ENCODE measurements at places on chromosomes 6 and 20.

- DNase-seq, result no peak
Measured at GRCh38 chr6:34225551-34225950, 11.1 kb upstream of the HMGA1 start.

DNA sequence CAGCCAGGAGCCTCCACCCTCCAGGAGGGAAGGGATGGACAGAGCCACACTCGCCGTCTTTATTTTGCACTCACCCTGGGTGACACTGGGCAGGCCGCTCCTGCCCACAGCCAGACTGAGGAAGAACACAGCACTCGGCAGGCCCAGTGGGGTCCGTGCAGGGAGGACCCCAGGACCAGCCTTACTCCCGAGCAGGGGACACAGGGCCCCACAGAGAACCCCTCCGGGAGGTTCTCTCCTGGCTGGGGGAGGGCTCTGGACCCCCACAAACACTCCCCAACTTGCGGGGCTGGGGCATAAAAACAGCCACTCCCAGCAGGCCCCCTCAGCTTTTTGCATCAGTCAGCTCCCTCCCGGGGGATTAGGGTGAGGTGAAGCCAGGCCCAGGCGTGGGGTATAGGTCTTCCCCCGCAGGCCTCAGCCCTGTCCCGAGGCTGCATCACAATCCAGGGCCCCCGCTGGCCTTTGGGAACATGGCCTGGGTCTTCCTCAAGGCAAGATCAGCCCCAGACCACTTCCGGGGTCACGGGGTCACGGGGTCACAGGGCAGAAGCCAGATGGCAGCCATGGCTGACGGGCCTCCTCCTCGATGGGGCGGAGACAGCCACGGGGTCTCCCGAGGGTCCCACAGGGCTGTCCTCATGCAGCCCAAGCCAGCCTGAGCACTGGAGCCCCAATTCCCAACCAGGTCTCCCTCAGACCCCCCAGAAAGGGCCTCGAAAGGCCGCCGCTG lies 3.2 kb downstream of the TNFRSF6B start:
- DNase-seq, result peak; percentile 21

DNA sequence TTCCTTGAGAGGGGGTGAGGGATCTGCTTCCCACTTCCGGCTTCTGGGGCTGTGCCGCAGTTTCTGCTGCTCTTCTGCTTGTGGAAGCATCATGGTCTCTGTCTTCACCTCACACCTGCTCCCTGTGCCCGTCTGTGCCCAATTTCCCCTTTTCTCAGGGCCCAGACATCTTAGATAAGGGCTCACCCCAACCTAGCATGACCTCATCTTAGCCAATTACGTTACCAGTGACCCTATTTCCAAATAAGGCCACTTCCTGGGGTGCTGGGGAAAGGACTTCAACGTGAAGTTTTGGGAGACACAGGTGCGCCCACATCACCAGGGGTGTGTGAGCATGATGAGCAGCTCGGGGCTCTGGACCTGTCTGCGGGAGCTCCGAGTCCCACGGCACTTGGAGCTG lies 20.7 kb upstream of the RBBP8NL start:
- DNase-seq, result no peak

GRCh38 chr6:88662163-88662580 lies 301.2 kb downstream of the RNGTT start:
- no peak for DNase-seq

DNA sequence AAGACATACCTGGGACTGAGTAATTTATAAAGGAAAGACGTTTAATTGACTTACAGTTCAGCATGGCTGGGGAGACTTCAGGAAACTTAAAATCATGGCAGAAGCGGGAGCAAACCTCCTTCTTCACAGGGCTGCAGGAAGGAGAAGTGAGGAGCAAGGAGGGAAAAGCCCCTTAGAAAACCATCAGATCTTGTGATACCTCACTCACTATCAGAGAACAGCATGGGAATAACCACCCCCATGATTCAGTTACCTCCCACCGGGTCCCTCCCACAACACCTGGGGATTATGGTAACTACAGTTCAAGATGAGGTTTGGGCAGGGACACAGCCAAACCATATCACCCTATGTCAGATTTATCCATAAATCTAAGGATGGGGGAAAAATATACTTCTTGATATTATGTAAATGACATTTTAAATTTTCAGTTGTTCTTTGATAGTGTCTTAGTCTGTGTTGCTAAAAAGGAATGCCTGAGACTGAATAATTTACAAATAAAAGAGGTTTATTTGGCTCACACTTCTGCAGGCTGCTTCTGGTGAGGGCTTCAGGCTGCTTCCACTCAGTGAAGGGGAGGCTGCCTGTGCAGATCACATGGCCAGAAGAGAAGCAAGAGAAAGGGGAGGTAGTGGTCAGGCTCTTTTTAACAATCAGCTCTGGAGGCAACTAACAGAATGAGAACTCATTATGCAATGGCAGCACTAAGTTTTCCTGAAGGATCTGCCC lies 1.2 kb upstream of the MCM9 start:
- no peak for DNase-seq

DNA sequence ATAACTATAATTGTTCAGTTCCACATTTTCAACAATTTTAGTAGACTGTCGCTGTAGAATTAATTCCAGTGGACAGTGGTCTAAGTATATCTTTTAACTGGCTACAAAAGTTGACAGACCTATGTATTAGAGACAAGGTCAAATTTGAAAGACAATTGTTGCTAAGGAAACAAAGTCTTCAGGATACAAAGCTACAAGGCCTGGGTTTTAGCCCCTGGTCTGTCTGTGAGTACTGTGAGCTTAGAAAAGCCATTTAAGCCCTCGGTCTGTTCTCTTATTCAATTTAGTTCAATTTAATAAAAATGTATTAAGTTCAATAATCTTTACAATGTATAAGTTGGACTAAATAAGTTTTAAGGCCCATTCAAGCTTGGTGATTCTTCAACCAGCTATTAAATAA lies 352.5 kb downstream of the HDGFL1 start:
- peak; percentile 47 for DNase-seq
